ENCODE measurements at places on chromosomes 12 and 14.

- DNase-seq = no peak
Observed at GRCh38 chr14:54343272-54344121, 53.3 kb upstream of the CDKN3 start.

DNA sequence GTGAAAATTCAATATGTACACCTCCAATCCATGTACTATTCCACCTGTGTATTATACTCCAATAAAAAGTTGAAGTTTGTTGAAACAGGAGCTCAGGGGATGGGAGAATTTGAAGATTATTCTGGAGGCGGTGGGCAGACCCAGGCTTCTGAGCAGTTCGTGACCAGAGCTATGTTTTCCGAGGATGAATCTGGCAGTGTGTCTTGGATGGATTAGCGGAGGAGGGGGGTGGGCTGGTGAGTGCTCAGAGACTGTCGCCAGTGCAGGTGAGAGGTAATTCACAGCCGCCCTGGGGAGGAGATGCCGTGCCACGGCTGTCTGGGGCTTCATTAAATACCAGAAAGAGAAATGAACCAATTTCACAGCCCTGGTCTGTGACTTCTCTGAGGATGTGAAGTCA lies 283.0 kb upstream of the RTL1 start:
- no peak for DNase-seq

DNA sequence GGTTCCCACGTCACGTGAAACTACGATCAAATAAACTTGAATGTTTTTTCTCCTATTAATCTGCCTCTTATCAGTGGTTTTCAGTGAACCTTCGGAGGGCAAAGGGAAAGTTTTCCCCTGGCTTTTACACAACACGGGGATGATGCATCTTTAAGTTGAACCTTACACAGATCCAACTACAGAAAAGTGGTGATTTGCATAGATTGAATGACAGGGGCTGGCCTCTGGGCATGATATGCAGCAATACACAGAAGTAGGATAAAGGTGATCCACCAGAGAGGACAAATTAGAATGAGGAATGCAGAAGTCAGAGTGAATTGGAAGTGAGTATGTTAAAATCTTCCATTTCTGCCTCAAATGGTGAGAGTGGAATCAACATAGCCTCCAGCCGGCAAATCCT lies 11.6 kb downstream of the GSG1 start:
- DNase-seq = no peak

GRCh38 chr14:20873370-20874177 lies 17.6 kb upstream of the RNASE3 start:
- DNase-seq = peak; percentile 93

DNA sequence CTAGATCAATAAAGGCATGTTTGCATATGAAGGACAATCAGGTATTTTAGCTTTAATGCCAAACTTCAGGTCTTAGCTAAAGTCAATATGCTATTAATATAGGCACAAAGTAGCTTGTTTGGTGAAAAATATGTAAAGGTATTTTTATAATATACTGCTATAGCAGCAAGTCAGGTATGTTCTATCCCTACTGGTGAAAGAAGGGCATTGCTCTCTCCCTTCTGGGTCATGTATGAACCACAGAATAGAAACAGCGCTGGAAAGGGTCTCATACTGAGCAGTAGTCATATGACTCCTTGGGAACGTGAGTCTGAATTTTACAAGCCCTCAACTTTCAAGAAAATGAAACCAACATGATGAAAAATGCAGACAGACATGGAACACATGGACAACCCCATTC lies 314.6 kb downstream of the GRIN2B start:
- no peak for DNase-seq

- DNase-seq = no peak
Observed at GRCh38 chr12:130873825-130874224, 2.0 kb downstream of the RAN start.

- no peak for DNase-seq
Observed at GRCh38 chr12:56122637-56123036, 4.6 kb downstream of the ZC3H10 start.

- no peak for DNase-seq
Observed at GRCh38 chr14:22597771-22598098, 365 bp upstream of the ABHD4 start.

- DNase-seq = no peak
Observed at GRCh38 chr14:40847480-40847879, 759.2 kb upstream of the LRFN5 start.

GRCh38 chr14:100399052-100399849 lies 76.1 kb downstream of the SLC25A47 start:
- no peak for DNase-seq

DNA sequence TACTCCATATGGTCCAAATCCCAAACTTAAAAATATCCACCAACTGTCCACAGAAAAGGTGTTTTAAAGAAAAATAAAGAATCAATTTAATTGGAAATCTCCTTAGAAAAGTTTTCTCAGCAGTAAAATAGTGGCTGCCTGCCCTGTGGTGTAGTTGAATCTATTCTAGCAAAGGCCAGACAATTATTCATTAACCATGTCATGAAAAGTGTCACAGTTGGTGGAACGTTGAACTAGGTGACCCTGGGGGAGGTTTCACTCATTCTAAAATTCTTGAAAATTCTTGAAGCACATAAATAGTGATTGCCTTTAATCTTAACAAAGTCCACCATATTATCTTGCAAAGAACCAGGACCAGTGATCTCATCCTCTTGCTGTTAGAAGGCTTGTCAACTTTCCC lies 78.4 kb upstream of the GZMB start:
- no peak for DNase-seq

DNA sequence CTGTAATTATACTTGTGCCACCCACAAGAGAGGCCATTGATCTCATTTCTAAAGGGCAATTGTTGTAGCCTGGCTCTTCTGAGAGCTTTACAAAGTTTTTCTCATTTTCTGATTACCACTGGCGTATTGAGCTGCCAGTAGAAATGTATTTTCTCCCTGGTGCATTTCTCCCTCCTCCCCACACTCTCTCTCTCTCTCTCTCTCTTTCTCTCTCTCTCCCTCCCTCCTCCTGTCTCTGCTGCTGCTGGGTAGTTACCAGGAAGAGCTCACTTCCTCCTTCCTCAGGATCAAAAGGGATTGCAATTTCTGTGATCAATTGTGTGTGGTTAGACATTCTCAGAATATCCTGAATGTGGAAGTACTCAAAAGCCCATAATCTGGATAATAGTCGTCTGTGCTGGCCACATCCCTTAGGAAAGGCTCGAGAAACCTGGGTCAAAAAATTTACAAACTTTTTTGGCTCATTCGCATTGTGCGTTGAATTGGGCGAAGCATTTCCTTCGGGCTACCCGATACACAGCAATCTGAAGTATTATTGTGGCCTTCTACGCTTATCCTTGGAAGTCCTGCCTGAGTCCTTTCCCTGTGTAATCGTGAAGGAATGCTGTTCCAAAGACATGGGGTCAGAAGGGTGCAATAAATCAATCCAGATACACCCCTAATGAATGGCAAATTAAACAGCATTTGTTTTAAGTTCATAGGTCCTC lies 254.8 kb downstream of the MSRB3 start:
- DNase-seq = no peak

DNA sequence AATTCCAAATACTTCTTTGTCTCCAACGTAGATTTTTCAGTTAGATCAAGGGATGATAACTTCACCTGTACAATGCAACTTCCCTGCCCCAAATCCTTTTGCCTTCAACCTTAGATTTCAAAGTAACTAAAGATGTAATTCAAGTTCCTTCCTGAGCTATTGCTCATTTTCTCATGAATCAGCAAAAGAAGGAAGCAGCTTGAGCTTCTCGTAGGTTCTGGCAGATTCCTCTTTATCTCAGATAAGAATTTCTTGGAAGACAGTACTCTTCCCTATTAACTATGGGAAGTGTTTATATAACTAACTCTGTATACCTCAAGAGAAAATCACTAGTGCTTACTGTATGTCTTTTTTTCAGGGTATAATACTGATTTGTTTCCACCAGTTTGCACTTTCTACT lies 203.8 kb downstream of the RASSF9 start:
- DNase-seq = no peak

GRCh38 chr14:38187528-38187927 lies 20.2 kb upstream of the SSTR1 start:
- DNase-seq = no peak

- no peak for DNase-seq
Observed at GRCh38 chr14:67514203-67514607, 18.9 kb upstream of the PLEKHH1 start.

DNA sequence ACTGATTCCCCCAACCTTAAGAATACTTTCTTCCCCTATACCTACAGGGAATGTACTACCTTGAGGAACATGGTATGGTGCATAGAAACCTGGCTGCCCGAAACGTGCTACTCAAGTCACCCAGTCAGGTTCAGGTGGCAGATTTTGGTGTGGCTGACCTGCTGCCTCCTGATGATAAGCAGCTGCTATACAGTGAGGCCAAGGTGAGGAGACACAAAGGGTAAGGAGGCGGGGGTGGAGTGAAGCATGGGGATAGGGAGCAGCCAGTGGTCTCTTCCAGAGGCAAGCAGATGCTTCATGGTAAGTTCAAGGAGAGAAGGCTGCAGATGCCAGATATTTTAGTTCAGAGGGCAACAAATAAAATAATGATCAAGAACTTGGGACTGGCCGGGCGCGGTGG lies 6.6 kb upstream of the PA2G4 start:
- no peak for DNase-seq

DNA sequence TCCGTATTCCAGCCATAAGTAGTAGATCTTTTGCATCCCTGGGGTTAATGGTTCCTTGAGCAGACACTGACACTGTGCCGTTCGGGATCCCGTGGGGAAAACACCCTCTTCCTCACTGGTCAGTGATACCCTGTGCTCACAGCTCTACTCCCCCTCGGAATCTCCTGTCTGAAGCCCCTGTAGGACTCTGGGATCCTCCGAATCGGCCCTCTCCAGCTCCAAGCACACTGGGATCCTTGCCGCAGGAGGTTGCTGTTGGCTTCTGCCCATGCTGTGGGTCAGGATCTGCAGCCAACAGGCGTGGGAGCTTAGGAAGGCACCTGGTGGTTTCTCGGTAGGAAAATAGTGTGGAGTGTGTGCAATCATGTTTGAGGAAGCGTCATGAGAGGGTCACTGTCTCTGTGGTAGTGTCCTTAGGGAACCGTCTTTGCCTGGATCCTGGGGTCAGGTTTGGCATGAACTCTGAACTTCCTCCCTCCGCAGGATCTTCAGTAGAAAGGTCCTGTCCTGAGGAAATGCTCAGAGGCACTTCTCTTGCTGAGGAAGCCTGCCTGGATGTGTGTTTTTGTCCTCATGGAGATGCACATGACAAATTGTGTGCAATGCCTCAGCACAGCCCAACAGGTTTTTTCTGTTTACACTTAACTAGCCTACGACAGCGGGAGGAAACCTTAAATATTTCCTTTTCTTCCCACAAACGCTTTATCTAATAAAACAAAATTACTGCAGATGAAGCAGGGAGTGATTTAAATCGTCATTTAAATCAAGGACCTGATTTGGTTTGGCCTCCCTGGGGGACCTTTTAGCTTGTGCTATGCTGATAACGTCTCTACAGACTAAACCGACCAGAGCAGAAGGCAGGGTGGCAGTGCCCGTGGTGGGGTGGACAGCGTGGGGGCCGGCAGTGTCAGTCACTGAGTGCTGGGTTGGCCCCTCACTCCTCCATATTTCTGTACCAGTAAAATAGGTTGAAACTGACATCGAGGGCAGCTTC lies 18.7 kb downstream of the FBXL14 start:
- DNase-seq = no peak

DNA sequence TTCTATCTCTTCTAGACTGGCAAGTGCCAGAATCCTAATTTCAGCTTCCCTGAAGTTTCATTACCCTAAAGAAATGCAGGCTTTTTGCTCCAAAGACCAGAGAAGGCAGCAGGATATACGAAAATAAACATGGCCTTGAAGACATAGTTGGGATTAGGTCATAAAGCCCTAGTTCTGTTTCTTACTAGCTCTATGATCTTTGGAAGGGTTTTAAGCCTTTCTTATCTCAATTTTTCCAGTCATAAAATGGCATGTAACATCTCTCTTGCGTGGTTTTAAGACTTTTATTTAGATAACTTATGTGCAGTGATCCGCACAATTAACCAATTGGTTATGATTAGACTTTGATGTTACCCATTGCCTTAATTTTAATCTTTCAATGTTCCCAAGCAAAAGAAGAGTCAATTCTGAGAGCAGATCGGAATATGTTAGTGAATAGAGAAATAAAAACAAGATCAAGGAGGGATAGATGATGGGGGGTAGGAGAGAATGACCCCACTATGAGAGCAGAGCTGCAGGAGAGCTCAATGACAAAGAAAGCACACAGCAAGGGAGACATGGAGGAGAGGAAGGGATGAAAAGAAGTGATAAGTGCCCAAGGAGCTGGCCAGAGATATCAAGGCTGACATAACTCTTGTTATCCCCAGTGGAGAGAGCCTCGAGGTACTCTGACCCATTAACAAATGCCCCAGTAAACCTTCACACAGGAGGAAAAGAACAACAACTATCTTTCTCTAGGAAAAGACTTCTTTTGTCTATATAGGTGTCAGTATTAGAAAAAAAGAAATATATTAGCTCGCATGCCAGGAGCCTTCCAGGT lies 53.0 kb upstream of the ANP32D start:
- no peak for DNase-seq

GRCh38 chr12:92543359-92543758 lies 159.4 kb upstream of the PLEKHG7 start:
- DNase-seq = no peak

DNA sequence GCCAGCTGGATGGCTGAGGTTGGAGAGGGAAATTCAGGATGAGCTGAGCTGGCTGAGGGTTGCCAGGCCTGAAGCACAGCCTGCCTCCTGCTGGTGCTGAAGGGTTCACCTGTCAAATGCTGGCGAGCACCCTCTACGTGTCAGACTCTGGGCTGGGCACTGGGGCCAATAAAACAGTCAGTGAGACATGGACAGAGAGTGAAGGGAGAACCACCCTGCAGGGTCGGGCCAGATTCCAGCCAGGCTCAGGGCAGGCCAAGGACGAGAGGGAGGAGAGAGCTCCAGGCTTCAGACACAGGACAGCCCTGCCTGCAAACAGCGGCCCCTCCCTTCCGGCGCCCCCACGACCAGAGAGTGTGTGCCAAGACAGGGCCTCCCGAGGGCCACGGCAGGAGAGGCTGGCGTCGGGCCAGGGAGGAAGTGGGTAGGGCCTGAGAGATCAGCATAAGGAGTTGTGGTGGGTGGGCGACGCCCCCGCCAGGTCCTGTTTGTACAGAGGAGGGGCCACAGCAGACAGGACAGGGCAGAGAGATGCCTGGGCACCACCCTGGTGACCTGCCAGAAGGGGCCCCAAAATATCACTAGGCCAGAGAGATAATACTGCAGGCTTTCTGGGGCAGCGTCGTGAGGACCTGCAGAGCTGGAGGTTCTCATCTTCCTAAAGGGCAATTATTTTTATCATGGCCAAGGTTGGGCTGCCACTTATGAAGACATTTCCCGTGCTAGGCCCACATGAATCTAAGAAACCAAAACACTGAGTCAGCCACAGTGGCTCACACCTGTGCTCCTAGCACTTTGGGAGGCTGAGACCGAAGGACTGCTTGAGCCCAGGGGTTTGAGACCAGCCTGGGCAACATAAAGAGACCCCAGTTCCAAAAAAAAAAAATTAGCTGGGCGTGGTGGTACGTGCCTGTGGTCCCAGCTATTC lies 73.1 kb upstream of the GPR68 start:
- peak; percentile 90 for DNase-seq

GRCh38 chr12:130029151-130029550 lies 125.3 kb upstream of the TMEM132D start:
- no peak for DNase-seq

Measured in activated CD4-positive, alpha-beta T cell treated with anti-CD3 and anti-CD28 coated beads, Interleukin-2, amount 10 ng/mL, durations not matched to agents 24 days and 14 days (primary cell).